ENCODE measurements at places on chromosomes 1 and 21.

DNA sequence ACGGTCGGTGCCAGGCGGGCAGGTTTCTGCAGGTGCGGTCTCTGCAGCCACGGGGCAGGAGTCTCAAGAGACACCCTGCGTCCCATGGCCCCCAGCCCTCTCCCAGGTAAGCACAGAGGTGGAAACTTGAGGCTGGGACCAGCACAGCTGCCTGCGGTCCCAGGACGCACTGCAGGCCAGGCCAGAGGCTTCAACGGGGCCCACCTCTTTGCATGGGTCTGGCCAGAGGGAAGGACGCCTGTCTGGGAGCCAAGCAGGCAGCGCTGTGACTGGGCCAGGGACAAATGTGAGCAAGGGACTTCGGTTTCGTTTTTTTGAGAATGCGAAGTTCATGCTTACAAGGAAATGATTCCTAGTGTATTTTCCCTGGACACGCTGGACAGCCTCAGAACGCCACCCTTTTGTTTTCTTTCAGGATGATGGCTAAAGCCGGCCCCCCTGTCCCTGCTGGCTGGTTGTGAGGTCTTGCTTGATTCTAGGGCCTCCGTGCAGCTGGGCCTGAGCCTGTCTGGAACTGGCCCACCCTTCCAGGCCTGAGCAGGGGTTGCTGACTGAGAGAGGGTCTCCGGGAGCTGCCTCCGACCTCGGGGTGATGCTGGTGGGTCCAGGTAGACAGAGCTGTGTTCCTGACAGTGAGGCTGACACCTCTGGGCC lies 38.3 kb downstream of the MORN1 start:
- no peak for DNase-seq

- peak; percentile 77 for DNase-seq
Measured at GRCh38 chr1:28591708-28592320, at the start of gene RAB42. Gene RAB42 (plus strand): TSS chr1:28592265. CDS start chr1:28592512, 247 bp downstream.

- DNase-seq, result no peak
Measured at GRCh38 chr1:54095546-54096226, 42.3 kb downstream of the TCEANC2 start.

- DNase-seq, result peak; percentile 87
Measured at GRCh38 chr1:68231627-68232288, 565 bp downstream of the WLS start.

GRCh38 chr1:239831577-239832355 lies 259.9 kb upstream of the FMN2 start:
- DNase-seq, result no peak

- DNase-seq, result no peak
Measured at GRCh38 chr1:55305735-55306134, 90.6 kb upstream of the USP24 start.

- no peak for DNase-seq
Measured at GRCh38 chr1:100769906-100770646, 50.5 kb downstream of the VCAM1 start.

- DNase-seq, result no peak
Measured at GRCh38 chr1:36062315-36062714, 21.6 kb upstream of the TEKT2 start.

GRCh38 chr1:230105245-230105753 lies 38.3 kb downstream of the GALNT2 start:
- DNase-seq, result no peak

- DNase-seq, result no peak
Measured at GRCh38 chr1:211320980-211321379, 5.7 kb upstream of the TRAF5 start.

- no peak for DNase-seq
Measured at GRCh38 chr21:43209575-43210453, 41.0 kb downstream of the CRYAA start.

DNA sequence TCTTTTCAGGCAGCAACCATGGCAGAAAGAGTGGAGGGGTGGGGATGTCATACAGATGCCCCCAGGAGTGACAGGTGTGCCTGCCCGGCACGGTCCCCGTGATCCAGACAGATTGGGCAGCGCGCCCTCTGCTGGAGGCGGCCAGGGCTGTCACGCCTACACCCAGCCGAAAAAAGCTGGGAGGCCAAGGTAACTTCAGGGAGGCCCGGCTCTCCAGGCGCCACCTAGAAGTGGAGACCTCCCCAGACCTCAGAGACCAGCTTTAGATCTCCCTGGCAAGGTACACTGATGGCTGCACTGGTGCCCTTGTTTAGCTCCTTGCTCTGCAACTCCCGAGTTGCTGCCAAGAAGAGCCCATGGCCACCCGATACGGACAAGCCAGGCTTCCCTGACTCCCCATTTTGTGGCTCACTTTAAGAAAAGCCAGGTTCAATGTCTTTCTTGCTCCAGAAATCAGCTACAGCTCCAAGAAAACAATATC lies 6.6 kb downstream of the GOLT1A start:
- peak; percentile 85 for DNase-seq

- DNase-seq, result no peak
Measured at GRCh38 chr1:2575801-2576663, 10.5 kb upstream of the PRXL2B start.

GRCh38 chr21:45265721-45266517 lies 21.8 kb downstream of the POFUT2 start:
- no peak for DNase-seq

GRCh38 chr1:39902460-39902807 lies 717 bp upstream of the MYCL start:
- no peak for DNase-seq

DNA sequence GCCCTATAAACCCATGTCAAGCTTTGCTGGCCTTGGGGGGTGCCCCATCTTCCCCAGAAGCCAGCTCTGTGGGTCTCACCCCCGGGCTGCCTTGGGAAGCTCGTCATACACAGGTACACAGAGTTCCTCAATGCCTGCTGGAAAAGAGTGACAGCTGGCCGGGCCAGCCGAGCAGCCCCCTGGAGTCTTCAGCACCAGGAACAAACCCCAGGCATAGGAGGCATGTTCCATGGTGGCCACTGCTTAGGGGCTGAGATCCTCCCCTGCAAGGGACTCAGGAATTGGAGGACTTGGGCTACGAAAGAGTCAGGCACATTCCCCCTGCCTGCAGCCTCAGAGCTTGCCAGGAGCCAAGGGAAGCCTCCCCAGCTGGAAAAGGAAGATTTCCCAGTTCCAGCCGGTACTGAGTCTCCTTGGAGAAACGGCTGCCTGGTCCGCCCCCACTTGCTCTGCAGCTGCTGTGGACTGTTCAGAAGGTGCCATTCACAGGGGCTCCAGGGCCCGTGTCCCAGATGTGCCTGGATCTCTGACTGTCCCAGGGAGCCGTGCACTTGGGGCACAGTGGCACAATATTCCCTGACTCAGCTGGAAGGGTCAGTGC lies 89.5 kb downstream of the STUM start:
- DNase-seq, result peak; percentile 44

DNA sequence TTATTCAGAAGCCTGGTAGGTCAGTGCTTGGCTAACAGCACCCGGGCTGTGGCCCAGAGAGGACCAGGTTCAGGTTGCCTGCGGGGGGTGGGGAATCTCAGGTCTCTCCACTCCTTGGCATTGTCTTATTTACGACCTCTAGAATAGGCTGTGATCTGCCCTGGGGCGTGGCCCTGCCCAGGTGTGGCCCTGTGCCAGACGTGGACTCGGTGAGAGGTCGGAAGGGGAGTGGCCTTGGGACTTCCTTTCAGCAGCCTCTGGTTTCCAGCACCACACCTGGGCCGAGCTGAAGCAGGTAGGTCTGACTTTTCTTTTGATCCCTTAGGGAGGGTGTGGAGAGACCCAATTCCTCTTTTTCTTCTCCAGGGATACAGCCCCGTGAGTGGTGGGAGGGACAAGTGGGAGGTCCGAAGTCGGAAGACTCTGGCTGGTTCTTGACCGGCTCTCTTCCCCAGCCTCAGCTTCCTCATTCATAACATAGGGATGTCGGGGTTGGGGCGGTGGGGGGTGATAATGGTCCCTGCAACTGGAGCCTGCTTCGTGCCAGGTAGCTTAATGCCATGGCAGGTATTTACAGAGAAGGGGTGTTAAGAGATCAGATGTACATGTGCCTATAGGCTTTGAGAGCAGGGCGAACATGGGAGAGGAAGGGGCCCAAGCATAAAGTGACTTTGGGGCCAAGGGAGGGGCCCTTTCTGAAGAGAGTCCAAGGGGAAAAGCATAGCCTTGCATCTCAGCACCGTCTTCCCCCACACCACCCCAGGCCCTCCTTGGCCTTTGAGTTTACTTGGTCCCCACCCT lies 16.5 kb downstream of the ACOT11 start:
- no peak for DNase-seq

- no peak for DNase-seq
Measured at GRCh38 chr1:189623336-189623735, 854.3 kb downstream of the BRINP3 start.

DNA sequence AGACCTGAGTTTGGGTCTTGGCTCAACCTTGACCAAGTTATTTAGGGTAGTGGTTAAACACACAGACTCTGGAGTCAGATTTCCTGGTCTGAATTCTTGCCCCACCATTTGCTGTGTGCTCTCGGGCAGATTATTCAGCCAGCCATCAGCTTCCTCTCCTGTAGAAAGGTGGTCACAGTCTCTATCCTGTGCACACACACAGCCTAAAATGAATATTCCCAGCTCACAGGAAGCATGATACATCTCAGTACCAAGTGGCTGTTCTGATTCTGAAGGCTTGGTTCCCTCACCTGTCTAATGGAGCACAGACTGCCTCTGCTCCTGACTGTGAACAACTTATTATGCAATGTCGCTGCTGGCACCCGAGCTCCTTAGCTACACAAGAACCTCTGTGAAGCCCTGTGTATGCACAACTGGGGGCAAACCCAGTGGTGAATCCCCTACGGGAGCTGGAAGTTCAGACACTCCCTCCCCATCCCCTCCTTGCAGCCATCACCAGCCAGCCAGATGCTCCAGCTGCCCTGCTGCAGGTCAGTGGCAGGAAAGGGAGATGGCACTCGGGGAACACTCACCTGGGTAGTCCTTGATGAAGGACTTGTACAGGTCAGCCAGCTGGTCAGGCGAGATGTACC lies 13.7 kb downstream of the ENO1 start:
- DNase-seq, result no peak

GRCh38 chr1:33548319-33548718 lies 75.9 kb downstream of the ZSCAN20 start:
- no peak for DNase-seq

GRCh38 chr1:54812801-54813484 lies 11.8 kb upstream of the TTC22 start:
- no peak for DNase-seq

DNA sequence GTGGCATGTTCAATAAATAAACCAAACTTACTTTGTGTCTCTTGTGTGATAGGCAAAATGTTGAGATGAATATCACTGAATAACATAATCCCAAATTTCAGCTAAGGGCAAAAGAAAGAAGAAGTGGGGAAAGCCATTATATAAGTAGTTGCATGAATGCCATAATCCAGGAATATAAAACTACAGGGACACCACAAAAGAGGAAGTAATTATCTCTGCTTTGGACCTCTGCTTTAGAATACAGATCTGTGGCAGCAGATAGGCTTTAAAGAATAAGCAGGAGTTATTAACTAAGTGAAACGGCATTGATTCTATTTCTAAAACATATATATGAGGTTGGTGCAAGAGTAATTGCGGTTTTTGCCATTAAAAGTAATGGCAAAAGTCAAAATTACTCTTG lies 288.5 kb upstream of the SNX7 start:
- no peak for DNase-seq

- no peak for DNase-seq
Measured at GRCh38 chr1:212640223-212640878, 31.8 kb downstream of the ATF3 start.

GRCh38 chr1:108831225-108831624 lies 25.7 kb downstream of the AKNAD1 start:
- no peak for DNase-seq

- DNase-seq, result no peak
Measured at GRCh38 chr21:35984654-35985361, 75.5 kb downstream of the SETD4 start.

GRCh38 chr1:109535481-109535880 lies 4.2 kb upstream of the GPR61 start:
- no peak for DNase-seq

DNA sequence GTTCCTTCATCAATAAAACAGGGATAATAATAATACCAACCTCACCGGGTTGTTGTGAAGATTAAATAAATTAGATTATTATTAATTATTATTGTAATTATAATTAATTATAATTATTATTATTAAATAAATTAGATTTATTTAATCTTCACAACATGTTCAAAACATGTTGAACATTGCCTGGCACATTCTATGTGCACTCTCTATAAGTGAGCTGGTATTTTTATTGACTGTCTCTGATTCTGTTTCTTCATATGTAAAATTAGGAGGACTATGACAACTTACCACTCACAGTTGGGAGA lies 834 bp upstream of the C8B start:
- DNase-seq, result no peak

DNA sequence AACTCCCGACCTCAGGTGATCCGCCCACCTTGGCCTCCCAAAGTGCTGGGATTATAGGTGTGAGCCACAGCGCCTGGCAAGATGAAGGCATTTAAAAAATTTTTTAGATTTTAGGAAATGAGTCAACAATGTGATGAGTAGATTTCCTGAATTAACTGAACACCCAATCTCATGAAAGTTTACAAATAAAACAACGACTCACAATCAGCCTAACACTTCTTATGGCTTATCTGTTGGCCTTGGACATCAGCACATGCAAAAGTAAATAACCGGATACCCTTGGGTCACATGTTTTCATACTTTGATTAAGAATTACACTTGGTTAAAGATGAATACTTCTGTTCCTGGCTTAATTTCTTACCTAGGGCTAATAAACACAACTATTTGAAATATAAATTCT lies 3.0 kb downstream of the GNG12 start:
- DNase-seq, result no peak

- DNase-seq, result no peak
Measured at GRCh38 chr1:89686520-89686919, 53.6 kb downstream of the LRRC8C start.

- no peak for DNase-seq
Measured at GRCh38 chr1:103129255-103129654, 20.9 kb upstream of the COL11A1 start.

DNA sequence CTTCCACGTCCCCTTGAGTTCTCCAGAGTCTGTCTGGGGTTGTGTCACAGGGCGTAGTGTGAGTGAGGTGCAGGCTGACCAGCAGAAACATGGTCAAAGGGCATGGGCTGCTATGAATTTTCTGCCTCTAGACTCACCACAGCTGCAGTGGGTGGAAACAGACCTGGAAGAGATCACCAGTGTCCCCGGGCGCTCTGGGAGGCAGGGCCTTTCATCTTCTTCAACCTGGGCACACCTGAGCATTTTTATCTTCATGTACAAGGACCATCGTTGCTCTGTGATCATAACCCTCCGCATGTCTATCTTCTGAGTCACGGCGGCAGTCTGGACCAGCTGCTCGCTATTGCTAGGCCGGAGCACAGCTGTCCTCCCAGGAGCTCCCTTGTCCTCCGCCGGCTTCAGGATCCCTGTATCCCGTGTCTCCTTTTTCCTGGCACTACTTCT lies 29.6 kb downstream of the DEGS1 start:
- DNase-seq, result peak; percentile 32

GRCh38 chr1:29450591-29450990 lies 214.3 kb downstream of the PTPRU start:
- no peak for DNase-seq

- DNase-seq, result peak; percentile 78
Measured at GRCh38 chr1:182249201-182249676, 142.4 kb downstream of the GLUL start.

- no peak for DNase-seq
Measured at GRCh38 chr21:38992737-38993136, 187.0 kb downstream of the ETS2 start.

GRCh38 chr1:106249810-106250209 lies 806.7 kb upstream of the PRMT6 start:
- no peak for DNase-seq

- DNase-seq, result no peak
Measured at GRCh38 chr1:97042551-97042950, 321.0 kb downstream of the PTBP2 start.

GRCh38 chr1:241485554-241485992 lies 34.0 kb downstream of the FH start:
- DNase-seq, result peak; percentile 86

All from NCI-H82 (cell line).